Vagina (tissue), 2 donors: ENCODE measurements at places on chromosomes 1 and 21.

DNA sequence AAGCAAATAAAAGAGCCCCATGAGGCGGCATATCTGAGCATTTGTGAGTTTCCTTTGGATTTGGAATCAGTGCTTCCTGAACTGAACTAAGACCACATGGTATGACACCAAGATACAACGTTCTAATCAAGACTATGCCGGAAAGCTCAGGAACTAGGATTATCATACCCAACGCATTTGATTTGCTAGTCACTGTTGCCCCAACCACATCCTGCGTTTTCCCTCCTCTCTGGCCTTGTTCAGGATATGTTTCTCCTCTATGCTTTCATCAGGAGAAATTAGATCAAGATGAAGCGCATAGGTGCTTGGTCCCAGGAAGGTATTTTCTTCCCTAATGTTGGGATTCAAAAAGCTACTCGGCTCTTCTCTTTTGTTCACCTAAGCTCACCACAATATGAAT is 79.3 kb downstream of the SLC35F3 start:
- no peak for DNase-seq

DNA sequence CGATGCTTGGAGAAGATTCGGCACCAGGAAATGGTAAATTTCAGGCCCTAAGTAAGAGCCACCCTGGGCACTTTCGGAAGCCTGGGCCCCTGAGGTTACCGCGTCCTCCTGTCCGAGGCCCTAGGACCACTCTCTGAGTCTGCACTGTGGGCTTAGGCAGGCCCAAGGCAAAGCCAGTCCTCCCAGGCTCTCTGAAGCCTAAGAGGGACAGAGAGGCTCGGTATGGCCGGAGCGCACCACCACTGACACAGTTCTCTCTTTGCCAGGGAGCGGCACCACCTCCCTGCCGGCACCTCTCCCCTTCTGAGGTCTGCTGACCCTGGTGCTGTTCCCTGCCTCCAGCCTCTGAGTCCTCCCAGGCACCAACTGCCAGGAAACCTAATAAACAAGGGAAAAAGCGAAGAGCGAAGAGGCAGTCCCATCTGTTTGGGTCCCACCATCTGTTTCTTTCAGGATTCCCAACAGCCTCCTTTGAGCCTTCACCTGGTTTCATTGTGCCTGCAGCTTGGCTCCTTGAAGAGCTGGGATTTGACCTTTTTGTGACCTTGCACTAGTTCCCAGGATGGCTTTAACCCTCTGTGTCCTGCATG is 57.7 kb downstream of the VWA5B1 start:
- no peak for DNase-seq

DNA sequence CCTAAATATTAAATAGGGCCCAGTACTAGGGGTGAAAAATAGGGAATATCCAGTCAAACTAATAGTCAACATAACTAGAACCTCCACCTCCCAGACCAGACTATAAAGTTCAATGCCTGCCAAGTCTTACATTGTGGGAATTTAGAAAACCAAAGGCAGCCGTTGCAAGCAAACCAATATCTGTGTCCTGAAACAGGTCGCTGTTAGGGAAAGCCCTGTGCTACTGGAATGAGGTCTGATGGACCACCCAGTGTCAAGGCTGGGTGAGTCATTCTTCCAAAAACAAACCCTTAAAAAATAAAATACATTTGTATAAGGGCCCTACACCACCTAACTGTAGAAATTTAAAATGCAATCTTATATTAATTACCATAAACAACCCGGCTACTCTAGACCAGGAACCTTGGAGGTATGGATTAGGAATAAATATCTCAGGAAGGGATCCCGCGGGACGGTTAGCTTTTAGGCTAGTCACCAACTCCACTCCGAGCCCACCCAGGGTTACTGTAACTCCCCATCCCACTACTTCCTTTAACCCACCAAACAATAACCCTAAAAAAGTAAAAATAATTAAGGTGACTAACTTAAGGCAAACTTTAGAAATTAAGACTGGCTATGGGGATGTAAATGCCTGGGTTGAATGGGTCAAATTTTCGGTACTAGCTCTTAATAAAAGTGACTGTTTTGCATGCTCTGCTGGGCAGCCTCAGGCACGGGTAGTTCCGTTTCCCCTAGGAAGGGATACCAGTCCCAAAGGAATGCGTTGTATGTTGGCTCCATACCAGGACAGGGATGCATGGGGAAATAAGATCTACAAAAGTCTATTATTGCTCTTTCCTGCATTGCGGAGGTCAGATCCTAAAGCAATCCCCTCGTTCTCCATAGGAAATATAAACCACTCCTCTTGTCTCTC is 65.4 kb upstream of the TLR5 start:
- DNase-seq: no peak

DNA sequence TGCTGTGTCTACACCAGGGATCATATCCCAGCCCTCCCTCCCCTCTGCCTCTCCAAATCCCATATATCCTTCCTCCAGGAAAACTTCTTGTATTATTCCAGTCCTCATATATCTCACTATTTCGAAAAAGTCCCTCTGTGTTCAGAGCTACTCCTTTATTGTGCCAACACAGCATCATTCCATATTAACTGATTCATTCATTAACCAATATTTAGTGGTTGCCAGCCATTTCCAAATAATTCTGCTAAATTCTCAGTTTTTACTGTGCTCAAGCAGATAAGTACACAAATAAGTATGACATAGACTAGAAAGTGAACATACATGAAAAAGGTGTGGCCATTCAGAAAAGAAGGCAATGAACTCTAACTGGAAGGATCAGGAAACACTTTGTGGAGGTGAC is 241.6 kb upstream of the DUSP10 start:
- no peak for DNase-seq

DNA sequence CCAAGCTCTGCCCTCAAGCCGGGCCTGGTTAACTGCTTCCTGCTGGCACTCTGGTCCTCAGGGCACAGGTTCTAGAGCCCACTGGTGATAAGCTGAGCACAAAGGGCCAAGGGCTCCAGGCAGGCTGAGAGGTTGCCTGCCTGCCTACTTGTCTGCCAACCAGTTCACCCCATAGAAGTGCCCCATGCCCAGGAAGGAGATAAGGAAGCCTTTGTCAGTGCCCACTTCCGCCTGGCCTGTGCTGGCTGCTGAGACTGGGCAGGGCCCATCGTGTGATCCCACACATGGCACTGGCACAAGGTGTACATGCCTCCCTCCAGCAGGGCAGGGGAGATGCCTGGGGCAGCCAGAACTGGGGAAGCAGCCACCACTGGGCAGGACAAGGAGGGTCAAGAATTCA is 24.1 kb downstream of the SLC9A1 start:
- DNase-seq: no peak

DNA sequence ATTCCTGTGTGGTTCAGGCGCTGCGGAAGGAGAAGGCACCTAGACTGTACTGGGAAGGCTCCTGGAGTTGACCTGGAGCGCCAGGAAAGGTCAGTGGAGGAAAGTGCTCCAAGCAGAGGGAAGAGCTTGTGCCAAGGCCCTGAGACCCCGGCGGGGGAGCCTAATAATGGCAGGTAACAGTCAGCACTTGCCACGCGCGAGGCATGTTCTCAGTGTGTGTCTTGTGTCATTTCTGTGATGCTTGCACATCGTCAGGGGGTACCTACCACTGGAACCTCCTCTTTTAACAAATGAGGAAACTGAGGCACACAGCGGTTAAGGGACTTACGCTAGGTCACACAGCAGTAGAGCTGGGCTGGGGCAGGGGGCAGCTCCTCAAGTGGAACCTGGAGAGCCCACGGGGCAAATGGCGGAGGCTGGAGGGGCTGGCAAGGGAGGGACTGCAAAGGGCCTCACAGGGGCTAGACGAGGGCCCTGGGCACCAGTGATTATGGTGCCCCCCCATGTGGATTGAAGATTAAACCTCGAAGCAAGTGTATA is 976 bp upstream of the BMP8B start:
- DNase-seq: no peak

- DNase-seq: no peak
Measured at GRCh38 chr1:67793562-67793961, 39.7 kb downstream of the GNG12 start.

DNA sequence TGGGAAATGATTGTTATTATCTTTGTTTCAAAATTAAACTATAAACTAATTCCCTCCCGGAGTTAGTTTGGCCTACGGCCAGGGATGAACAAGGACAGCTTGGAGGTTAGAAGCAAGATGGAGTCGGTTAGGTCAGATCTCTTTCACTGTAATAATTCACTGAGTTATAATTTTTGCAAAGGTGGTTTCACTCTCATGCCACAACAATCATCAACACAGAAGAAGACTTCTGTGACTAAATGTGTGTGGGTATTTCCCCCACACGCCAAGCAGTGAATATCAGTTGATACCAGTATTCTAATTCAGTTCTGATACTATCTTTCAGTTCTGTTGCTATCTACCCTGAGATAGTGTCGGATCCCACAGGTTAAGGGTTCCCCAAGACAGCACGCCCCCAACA is 215.1 kb downstream of the S1PR1 start:
- no peak for DNase-seq

GRCh38 chr1:205317311-205317917 is 4.1 kb downstream of the NUAK2 start:
- DNase-seq: no peak

DNA sequence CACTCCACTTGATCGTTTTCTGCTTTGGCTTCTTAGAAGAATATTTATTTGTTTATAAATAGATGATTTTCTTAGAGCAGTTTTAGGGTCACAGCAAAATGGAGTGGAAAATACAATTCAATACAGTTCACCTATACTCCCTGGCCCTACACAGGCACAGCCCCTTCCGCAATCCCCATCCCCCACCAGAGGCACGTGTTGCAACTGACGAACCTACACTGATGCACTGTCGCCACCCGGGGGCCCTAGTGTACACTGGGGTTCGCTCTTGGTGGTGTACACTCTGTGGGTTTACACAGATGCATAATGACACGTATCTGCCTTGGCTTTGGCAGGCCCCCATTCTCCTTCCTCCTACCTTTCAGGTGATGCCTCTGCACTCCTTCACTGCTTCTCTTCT is 8.0 kb downstream of the ECHDC2 start:
- no peak for DNase-seq

DNA sequence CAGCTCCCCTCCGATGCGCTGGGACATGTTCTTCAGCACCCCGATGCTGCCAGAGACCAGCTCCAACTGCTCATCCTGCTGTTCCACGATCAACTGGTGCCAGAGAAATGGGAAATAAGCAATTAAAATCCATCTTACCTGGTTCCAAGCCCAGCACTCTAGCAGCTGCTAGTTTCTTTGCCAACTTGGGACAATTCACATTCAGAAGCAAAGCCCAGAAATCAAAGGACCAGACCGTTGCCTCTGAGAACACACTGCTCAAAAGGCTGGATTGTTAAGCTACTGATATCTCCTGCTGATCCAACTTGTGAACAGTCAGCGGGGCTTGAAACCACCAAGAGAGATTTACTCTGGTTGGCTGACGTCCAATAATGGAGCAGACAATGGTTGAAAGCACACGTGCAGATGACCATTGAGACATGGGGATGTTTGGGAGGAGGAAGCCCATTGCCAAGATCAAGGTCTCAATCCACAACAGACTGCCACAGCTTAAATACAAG is 34.4 kb downstream of the STX6 start:
- no peak for DNase-seq

DNA sequence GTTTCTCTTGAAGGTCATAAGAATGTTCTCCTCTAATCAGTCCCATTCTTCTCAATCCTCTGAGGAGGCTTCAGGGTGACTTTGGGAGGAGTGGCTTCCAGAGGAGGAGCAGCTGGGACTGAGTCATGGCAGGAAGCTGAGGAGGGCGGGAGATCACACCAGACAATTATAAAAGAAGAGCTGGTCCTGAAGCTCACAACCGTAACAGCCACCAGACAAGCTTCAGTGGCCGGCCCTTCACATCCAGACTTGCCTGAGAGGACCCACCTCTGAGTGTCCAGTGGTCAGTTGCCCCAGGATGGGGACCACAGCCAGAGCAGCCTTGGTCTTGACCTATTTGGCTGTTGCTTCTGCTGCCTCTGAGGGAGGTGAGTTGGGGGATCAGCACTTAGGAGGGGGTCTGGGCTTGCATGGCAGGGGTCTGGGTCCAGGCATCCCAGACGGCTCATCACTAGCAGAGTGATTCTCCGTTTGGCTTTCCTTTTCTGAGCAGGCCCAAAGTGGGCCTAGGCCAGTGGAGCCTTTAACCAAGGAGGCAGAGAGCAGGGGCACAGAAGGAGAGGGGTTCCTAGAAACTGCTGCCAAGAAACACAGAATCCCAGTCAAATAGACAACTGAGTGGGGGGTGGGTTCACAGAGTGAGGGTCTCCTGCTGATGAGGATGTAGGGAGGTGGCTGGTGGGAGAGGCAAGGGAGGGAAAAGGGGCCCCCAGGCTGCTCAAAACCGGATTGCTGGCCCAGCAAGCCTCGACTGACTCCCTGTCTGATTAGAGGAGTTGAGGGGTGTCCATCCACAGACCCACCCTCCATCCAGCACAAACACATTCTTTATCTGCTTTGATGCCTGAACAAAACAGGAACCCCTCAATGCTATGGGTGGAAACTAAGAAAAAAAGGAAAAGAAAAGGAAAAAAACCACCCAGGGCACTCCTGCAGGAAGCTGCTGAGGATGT is at the start of gene ECM1:
TSS of gene ECM1 (plus strand) at position 198 of the 953 bp plus-strand sequence. CDS start at position 299, 101 bp downstream.
- DNase-seq: no peak

DNA sequence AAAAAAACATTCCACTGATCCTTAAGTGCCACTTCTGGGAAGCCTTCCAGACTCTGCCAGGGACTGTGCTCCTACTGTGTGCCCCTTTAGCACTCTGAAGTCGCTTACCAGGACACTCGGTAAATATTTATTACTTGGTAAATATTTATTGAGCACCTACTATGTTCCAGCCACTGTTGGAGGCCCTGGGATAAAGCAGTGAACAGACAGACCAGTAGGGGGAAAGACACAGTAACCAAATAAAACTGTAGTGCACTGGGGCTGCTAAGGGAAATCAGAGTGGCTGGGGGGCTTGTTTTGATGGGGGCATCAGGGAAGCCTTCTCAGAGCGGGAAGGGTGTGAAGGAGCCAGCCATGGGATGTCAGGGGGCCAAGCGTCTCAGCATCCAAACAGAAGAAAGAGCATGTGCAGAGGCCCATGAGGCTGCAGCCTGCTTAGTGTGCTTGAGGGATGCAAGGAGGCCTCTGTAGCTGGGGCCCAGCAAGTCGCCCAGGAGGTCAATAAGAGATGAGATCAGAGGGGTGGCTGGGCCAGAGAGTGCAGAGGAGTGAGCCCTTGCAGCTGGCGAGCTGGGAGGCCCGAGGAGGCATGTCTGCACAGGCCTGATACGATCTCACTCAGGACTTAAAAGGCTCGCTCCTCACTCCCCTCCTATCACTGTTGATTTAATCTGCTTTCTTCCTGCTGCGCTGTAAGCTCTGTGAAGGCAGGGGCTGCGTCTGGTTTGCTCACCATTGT is 28.6 kb downstream of the KAZN start:
- no peak for DNase-seq

DNA sequence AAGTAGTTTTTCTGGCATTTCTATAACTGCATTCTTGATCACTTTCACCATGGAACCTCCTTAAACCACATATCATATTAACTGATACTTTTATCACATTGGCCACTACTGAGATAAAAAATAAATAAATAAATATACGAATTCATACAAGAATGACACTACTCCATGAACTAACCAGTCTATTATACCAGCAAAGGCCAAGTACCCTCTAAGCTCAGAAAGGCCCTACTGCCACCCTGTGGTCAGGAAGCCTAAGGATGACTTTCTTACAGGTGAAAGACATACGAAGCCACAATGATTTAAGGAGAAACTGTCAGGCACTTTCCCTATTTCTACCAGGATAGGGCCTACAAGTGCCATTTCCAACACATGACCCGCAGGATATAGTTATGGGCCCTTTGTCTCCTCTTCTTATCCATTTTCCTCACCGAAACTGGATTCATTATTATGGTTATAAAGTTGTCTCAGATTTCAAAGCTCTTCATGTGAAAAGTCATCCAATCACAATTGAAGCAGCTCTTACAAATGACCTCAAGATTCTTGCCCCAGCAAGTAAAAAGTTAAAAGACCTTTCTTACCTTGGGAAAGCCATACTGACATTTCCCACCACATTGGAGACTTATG is 23.9 kb downstream of the DNAJC8 start:
- DNase-seq: no peak
